AG09309 (cell line): ENCODE measurements at places on chromosomes 5 and 9.

- DNase-seq = no peak
These were observed 100.7 kb upstream of the MVB12B start for GRCh38 chr9:126225611-126226609.

DNA sequence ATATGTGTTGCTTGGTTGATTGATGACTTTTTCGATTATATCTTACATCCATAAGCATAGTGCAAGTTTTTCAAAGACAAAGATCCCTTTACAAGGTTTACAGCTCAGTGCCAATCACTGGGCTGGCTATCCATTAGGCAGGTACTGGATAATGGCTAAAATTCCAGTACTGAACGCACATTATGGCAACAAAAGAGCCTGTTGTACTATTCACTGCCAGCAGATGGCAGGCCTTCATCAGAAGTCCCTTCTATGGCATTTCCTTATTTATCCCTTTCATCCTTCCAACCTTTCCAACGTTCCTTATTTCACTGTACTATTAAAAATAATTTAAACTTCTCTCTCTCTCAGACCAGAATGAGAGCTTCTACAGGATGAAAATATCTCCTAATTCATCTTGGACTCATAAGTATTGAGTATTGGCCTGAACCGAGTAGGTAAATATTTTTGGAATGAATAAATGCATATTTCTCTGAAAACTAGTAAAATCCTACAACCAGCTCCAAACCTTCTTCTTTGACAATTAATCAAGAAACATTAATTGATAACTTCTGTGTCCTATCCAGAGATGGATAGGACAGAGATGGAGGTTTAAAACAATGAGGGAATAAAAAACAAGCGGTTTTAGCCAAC is 6.7 kb upstream of the WNT8A start:
- peak; percentile 21 for DNase-seq

GRCh38 chr9:121222524-121223171 is 21.0 kb upstream of the RAB14 start:
- DNase-seq = no peak

- DNase-seq = no peak
These were observed 326.3 kb downstream of the SLCO4C1 start for GRCh38 chr5:101969742-101970141.
